ENCODE measurements at places on chromosomes 6 and 20. TPM values are rescaled to one million over a fixed set of nuclear protein-coding genes. Genes with fewer than 3 reads are reported as not detected.

GRCh38 chr6:104322841-104323240 is 536.9 kb downstream of the HACE1 start:
- DNase-seq = no peak

DNA sequence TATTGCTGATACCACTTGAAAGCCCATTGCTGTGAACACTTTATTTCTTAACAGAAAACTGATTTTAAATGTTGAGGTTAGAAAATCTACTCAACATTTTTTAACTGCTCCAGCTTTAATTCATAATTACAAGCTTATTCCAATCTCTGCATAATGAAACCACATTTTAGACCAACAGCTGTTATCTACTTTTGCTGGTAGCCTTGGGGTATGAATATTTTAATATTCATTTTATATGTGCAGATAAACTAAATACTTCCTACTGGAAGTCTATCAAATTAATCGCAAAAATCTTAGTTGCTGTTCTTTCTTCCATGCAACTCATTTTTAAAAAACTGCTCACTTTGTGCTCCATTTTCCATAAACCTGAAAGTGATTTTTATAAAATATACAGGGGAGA is 189.3 kb upstream of the SLC35B3 start:
- DNase-seq = no peak

DNA sequence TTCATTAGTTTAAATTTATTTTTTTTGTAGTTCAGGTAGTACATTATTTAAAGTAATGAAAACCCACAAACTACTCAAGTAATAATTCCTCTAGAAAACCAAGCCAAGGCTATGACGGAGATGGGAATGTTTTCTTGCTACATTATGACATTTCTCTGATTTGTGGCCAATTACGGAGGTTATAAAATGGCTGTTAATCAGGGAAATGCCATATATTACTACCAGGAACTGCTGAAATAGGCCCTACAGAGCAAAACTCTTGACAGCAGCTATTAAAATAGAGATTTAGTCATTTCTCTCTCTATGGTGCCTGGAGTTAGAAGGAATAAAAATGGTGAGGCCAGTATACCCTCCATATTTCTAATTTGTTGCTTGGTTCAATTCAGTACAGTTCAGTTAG is 280.0 kb downstream of the ARHGAP18 start:
- DNase-seq = no peak

GRCh38 chr20:924639-925038 is 8.5 kb upstream of the ANGPT4 start:
- no peak for DNase-seq

- no peak for DNase-seq
These were observed 174.8 kb upstream of the RREB1 start for GRCh38 chr6:6932968-6933367.

Gene GGTLC1
- not detected for total RNA-seq
